ENCODE measurements at places on chromosomes 12 and 14.

DNA sequence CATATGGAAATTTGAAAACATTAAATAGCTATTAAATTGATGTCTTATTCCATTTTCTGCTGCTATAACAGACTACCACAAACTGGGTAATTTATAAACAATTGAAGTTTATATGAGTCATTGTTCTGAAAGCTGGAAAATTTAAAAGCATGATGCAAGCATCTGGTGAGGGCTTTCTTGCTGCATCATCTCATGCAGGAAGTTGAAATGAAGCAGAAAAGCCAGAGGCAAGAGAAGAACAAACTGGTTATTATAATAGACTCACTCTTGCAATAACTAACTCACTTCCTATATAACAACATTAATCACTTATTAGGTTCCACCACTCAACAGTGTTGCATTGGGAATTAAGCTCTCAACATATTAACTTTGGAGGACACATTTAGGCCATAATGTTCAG, 1277.4 kb downstream of the LRFN5 start:
- no peak for DNase-seq

- DNase-seq: no peak
Measured at GRCh38 chr12:65536876-65537681, 258.6 kb downstream of the MSRB3 start.

- DNase-seq: no peak
Measured at GRCh38 chr12:46722394-46723185, 103.2 kb downstream of the SLC38A4 start.

DNA sequence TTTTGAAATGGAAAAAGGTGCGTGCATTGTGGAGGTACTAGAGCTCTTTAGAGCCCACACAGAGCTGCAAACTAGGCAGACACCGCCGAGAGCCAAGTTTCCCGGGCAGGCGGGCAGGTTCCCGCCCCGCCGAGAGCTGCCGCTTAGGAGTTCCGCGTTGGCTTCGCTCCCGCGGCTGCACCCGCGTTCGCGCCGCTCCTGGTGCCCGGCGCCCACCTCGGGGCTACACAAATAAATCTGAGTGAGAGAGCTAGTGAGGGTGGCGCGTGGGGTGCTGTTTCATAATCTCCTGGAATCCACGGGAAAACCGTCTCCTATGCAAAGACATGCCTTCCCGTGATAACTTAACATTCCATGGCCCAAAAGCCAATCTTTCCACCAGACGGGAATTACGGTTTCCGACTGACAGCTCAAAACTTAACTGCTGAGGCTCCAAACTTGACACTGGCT, 645 bp downstream of the KITLG start:
- DNase-seq: peak; percentile 52

- DNase-seq: no peak
Measured at GRCh38 chr12:27220055-27220987, 23.8 kb upstream of the STK38L start.

DNA sequence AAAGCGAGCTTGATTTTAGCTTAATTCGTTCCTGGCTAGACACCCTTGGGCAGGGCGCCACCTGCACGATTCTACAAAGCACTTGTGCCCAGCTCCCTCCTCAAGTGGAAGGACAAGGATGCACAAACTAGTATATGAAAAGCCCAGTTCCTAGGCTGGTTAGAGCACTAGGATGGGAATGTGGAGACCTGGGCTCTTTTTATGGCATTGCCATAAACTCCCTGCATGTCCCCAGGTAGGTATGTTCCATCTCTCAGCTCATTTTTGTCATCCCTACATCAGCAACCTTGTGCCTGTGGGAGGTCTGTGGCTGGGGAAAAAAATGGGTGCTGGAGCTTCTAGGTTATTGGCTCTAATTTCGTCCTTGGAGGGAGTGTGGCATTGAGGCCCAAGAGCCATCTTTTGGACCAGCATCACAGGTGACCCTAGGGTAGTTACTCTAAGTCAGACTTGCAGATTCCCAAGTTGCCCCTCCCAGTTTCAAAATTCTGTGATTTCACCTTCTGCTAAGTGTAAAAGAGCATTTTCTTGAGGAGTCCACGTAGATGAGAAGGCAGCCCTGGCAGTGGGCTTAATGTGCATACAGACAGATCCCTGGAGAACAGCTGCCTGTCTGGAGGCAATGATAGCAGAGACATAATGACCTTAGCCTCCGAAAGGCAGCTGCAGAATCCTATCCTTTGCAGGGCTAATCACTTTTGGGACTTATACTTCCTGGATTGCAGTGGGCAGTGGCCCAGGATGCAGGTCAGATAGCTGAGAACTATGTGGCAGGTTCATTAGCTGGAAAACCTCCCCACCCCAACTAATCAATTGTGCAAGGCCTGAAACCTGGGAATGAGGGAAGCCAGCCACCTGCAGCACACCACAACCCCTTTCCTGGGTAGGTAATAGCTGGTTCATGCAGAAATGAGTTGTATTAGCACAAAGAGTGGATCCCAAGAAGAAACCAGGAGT, 47.6 kb upstream of the BDKRB2 start:
- peak; percentile 26 for DNase-seq

DNA sequence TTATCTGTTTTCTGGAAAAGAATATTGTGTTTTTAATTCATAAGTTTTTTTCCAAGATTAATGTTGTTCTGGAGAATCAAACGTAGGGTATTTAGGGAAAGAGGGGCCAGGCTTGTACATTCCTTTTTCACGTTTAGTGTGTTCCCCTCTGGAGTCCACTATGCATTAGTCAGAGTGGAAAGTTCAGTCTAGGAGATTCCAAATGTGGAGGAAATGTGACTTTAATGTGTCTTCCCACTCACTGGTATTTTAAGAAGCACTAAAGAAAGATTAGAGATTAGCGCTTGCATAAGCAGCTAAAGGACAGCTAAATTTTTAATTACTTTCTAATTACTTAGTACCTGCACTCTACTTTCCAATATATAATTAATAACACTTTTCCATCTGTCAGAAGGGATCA, 4.4 kb upstream of the PDE6H start:
- no peak for DNase-seq

- no peak for DNase-seq
Measured at GRCh38 chr12:50041062-50041860, 16.0 kb upstream of the RACGAP1 start.

DNA sequence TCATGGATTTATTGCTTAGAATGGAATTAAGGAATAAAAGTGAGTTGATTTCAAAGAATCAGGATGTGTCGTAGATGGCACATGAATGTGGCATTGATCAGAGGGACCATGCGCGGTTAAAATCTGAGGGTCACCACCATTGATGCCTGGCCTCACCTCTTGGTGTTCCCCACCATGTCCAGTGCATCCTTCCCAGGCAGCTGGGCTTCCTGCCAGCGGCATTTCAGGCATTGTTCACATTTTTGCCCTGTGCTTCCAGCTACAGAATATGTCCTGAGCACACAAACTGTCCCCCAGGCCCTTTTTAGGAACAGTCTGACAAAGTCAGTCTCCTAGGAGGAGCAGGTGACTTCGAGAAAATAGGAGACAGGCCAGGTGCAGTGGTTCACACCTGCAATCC, 42.0 kb upstream of the TSPAN9 start:
- no peak for DNase-seq

DNA sequence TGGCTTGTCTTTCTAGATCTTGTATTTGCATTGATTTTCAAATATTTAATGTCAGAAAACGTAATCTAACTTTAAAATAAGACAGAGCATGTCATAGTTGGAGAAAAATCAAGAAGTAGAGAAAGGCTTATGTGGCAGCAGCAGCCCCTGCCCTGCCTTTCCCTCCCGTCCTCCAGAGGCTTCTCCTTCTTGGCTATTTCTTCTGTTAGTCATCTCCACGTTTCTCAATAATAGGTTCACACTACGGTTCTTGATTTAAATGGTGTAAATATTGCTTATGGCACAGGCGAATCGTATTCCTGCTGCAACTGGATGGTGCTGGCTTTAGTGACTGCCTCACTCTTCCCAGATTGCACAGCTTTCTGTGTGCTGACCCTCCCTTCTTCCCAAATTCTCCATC, 42.8 kb downstream of the SLC8B1 start:
- DNase-seq: no peak

GRCh38 chr12:25957793-25958427, 572 bp upstream of the RASSF8 start:
- DNase-seq: no peak

- no peak for DNase-seq
Measured at GRCh38 chr12:54024127-54024526, 4.1 kb upstream of the HOXC6 start.

DNA sequence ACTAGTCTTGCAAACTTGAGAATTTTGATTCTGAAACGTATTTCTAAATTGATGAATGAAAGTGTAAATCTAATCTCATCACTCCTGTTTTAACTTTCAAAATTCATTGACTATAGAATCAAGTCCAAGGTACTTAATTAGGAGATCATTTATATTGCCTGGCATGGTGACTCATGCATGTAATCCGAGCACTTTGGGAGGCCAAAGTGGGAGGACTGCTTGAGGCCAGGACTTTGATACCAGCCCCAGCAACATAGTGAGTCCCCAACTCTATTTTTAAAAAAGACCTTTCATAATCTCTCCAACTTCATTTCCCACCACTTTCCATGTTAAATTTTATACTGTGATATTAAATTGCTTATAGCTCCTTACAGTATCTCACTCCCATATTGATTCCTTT, 3.0 kb upstream of the MIPOL1 start:
- DNase-seq: no peak

DNA sequence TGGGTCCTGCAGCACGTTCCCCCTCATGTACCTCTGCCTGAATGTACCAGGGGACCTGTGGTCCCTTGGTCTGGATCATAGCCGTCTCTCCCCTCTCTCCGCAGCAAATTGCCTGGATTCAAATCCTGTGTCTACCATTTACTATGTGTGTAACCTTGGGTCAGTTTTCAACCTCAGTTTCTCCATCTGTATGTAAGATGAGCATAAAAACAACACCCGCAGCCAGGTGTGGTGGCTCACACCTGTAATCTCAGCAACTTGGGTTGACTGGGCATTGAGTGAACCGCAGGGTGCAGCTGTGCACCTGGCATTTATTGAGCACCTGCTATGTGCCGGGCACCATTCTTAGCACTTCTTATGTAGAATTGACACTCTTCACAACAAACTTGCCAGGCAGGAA, 14.1 kb downstream of the CYP46A1 start:
- peak; percentile 10 for DNase-seq

- no peak for DNase-seq
Measured at GRCh38 chr12:115336506-115336905, 652.5 kb upstream of the TBX3 start.

DNA sequence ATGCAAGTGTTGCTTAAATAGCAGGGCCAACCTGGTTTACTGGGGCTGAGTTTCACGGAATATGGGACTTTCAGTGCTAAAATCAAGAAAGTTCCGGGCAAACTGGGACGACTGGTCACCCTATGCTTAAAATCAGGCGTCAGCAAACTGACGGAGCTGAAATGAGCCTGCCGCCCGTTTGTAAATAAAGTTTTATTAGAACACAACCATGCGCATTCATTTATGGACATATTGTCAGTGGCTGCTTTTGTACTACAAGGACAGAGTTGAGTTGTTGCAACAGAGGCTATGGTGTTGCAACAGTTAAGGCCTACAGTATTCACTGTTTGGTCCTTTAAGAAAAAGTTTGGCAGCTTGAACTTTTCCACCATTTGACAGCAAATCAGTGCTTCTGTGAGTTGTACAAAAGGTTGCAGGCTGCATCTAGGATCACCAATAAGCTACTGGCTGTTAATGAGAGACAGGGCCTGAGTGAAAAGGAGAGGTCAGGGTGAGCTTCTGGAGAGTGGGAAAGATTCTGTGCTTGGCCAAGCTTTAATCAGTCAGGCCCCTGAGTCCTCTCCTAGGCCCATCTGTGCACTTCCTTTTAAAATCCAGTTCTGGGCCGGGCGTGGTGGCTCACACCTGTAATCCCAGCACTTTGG, 13.3 kb downstream of the SELPLG start:
- DNase-seq: no peak

DNA sequence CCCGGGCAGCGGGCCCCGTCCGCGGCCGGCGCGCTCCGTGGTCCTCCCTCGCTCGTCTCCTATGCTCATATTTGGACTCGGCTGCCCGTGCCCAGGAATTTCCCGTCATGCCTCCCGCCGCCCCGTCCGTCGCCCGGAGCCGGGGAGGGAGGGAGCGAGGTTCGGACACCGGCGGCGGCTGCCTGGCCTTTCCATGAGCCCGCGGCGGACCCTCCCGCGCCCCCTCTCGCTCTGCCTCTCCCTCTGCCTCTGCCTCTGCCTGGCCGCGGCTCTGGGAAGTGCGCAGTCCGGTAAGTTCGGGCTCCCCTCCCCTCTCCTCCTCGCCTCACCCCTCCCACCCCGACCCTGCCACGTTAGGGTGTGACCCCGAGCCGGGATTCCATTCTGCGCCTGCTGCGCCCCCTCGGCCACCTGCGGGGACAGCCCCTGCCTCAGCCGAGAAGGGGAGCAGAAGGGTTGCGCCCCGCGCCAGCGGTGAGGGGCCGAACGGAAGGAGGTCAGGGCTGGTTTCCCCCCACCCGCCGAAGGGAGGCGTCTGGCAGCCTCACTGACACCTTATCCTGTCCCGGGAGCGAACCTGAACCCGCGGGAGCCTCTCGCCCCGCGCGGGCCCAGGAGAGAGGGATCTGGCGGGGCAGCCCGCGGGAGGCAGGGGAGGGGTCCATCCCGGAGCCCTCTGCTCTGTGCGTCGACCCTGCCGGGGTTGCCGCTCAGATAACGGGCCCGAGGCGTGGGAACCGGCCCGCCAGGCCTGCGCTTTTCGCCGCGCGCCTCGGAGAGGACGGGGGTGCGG, at the start of gene MSRB3:
TSS of gene MSRB3 (plus strand) at position 108 of the 793 bp plus-strand sequence. CDS start 29,897 bp downstream, outside the sequence.
- peak; percentile 58 for DNase-seq

- no peak for DNase-seq
Measured at GRCh38 chr12:48187916-48188695, 4.7 kb downstream of the CCDC184 start.

- no peak for DNase-seq
Measured at GRCh38 chr14:92586963-92587699, 73.5 kb downstream of the RIN3 start.

DNA sequence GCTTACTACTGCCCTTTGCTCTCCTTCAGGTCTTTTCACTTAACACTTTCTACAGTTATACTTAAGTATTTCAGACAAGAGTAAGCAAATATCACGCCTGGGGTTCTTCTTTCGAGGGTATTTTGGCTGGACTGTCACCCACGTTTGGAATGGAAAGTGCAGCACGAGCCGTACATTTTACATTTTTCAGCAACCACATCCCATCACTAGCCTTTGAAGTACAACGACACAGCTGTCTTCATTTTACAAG, 349 bp upstream of the FAM177A1 start:
- no peak for DNase-seq

DNA sequence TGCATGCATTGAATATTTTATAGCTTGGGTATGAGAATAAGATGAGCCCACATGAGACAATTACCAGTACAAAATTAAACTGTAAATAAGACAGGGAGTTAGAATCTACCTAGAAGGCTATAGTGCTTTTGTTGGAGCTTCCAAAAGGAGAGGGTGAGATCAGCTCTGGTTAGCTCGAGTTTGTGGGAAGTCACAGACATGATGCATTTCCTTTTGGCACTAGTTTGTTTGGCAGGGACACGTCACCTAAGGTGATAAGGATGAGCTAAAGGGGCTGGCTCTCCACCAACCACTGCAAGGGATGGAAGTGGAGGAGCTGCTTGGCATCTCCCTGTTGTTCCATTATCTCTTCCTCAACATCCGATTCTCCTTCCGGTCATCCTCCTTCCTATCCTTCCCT, 48.5 kb upstream of the CPM start:
- no peak for DNase-seq

- no peak for DNase-seq
Measured at GRCh38 chr14:23579311-23579630, 681 bp upstream of the JPH4 start.

- DNase-seq: no peak
Measured at GRCh38 chr14:49766839-49767238, 1.1 kb upstream of the KLHDC2 start.

GRCh38 chr12:5792343-5792742, 152.7 kb downstream of the ANO2 start:
- DNase-seq: no peak

GRCh38 chr12:2095878-2096277, 43.1 kb downstream of the CACNA1C start:
- no peak for DNase-seq
